ENCODE measurements at places on chromosomes 11 and 22. TPM values are rescaled to one million over a fixed set of nuclear protein-coding genes. Genes with fewer than 3 reads are reported as not detected.

Gene YAP1
- 158 TPM for total RNA-seq

Gene BTG4
- not detected for total RNA-seq

Gene MGAT3
- 0.87 TPM for total RNA-seq

Gene KCNK4
- total RNA-seq, result 0.36 TPM

DNA sequence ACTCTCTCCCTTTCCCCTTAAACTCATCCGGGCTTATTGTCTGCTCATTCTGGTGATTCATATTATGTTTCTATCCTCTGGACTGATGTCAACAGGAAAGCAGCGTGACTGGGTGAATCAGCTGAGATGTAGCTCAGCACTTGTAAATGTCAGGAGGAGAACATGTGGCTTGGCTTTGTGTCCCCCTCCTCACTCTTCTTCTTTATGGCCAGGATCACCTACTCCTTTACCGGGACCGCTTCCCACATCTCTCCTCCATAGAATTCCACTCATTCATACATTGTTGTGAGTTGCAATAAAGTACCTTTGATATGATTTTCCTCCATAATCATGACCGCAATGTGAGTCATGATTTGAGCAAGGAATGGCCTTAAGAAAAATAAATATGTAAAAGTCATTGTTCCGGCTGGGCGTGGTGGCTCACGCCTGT is 15.8 kb upstream of the SYN3 start:
- no peaks in the 10 kb centered on the region for H3K4me1 ChIP-seq
- no peaks in the 10 kb centered on the region for H3K27me3 ChIP-seq
- DNase-seq, result no peak

DNA sequence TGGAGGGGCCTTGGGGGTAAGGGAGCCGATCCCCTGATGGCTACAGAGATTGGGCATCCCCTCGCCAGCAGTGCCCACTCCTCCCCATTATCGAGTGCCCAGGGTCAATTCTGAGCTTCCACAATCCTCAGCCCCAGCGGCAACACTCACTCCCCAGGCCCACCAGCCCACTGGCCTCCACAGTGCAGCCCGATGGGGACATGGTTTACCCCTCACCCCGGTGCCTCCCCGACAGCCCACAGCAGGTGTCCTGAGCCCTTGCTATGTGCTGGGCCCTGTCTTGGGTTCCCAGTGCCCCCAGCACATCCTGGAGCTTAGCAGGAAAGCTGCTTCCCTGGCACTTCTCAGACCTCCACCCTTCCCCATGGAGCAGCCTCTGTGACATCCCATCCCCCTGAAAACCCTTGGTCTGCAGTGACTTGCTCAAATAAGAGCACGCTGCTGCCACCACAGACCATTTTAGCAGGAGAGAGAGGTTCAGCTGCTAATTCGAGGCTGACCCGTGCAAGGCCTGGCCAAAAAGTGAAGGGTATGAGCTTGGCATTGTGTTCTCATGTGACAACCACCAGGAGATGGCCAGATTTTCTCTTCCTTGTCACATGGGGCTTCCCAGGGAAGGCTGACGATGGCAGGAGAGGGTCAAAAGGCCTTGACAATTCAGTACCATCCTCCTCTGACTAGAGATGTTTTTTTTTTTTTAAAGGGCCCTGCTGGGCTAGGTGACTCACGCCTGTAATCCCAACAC is 23.6 kb downstream of the KCNJ4 start:
- peaks cover 9% of the 10 kb centered on the region for H3K27me3 ChIP-seq
- no peak overlapping the region for H3K4me3 ChIP-seq
- no peaks in the 10 kb centered on the region for H3K36me3 ChIP-seq
- DNase-seq, result no peak
- no peak overlapping the region for H3K27ac ChIP-seq

DNA sequence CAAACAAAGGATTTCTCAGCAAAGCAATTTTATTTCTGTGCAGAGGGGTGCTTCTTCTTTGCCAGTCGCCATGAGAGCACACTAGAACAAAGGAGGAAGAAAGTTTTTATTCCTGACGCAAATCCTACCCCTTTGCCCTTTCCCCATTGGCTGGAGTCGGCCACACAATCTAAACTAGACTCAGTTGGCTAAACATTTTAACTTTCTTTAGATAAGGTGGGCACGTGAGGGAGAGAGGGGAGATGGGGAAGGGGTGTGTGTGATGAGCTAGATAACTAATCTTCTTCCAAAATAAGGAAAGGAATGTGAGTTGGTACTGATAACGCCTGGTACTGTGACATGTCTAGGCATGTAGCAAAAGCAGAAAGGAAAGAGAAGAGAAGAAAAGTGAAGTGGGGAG is 626 bp downstream of the TRIM22 start:
- peaks cover 1% of the 10 kb centered on the region for H3K27me3 ChIP-seq
- peaks cover 35% of the 10 kb centered on the region for H3K36me3 ChIP-seq
- H3K4me1 ChIP-seq, result peaks cover 24% of the 10 kb centered on the region
- H3K4me3 ChIP-seq, result no peak overlapping the region
- H3K27ac ChIP-seq, result no peak overlapping the region
- no peak for DNase-seq

DNA sequence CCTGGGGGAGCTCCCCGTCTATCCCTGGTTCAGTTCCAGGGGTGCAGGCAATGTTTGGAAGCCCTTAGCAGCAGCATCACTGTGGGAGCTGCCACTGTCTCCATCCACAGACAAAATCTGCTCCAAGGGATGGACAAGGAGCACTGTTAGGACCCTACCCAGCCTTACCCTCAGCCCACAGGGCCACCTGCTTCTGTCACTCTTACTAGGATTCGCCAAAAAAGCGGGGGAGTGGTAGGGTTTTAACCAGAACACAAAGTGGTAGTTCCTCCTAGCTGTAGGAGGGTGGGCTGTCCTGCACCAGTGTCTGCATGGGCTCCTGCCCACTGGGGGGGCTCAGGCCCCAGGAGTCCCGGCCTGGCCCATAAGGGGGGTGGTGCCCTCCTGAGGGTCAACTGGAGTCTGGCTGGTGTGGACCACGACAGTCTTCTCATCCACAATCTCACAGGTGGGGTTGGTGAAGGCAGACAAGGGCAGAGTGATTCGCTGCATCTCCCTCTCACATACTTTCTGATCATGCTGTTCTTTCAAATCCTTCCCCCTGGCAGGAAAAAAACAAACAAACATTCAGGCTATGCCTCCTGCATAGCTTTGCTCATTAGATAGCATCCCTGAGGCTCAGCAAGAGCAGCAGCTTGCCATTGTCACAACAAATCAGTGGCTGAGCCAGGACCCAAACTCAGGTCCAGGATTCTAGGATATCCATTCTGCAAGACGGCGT is 9.4 kb downstream of the PIK3IP1 start:
- peaks cover 48% of the 10 kb centered on the region for H3K4me1 ChIP-seq
- H3K4me3 ChIP-seq, result peak overlapping the region; percentile 15
- DNase-seq, result no peak
- peaks cover 46% of the 10 kb centered on the region for H3K36me3 ChIP-seq

GRCh38 chr22:40070701-40071100 is 75.9 kb downstream of the FAM83F start:
- DNase-seq, result no peak
- no peaks in the 10 kb centered on the region for H3K36me3 ChIP-seq
- no peak overlapping the region for H3K4me3 ChIP-seq
- H3K27me3 ChIP-seq, result no peaks in the 10 kb centered on the region
- no peaks in the 10 kb centered on the region for H3K4me1 ChIP-seq
- no peak overlapping the region for H3K27ac ChIP-seq

DNA sequence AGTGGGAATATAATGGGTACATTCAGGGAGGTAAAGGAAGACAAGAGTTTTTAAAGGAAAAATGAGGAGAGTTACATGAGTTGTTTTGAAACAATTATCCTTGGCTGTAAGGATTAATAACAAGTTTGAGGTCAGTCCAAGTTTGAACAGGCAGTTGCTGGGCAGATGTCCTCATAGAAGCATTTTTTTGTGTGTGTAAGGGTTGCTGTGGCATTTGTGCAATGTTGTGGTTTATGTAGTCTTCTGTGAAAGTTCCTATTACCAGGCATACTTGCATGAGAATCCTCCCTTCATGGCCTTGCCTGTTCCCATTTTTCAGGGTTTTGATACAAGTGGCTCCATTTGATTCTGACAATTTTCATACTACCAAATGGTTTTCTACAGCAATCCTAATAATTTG is 400.2 kb downstream of the KCNA4 start:
- DNase-seq, result no peak
- H3K4me1 ChIP-seq, result no peaks in the 10 kb centered on the region
- no peaks in the 10 kb centered on the region for H3K36me3 ChIP-seq
- no peaks in the 10 kb centered on the region for H3K27me3 ChIP-seq
- H3K27ac ChIP-seq, result no peak overlapping the region

- H3K27me3 ChIP-seq, result peaks cover 19% of the 10 kb centered on the region
- peak overlapping the region; percentile 61 for H3K27ac ChIP-seq
- peak; percentile 62 for DNase-seq
- peaks cover 21% of the 10 kb centered on the region for H3K36me3 ChIP-seq
Measured at GRCh38 chr11:61828629-61829407, 718 bp downstream of the FADS2 start.

DNA sequence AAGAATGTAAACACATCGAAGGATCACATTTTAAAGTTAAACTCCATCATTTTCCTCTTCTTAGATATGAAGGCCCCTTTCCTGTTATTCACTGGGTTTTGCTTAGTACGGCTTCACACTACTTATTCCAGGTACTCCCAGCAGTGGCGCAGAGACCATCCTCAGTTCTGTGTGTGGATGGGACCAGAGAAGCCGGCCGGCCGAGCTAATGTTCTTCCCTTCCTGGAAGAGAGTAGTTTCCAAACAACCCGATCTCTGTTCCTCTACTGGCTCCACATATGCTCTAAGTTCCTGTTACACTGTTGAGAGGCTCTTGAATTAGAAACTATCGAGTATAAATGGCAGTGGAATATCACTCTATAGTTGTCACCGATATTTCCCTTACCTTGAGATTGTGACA is 684 bp upstream of the NFRKB start:
- peak overlapping the region; percentile 87 for H3K4me3 ChIP-seq
- no peak overlapping the region for H3K27ac ChIP-seq
- H3K36me3 ChIP-seq, result peaks cover 7% of the 10 kb centered on the region
- peaks cover 24% of the 10 kb centered on the region for H3K4me1 ChIP-seq

DNA sequence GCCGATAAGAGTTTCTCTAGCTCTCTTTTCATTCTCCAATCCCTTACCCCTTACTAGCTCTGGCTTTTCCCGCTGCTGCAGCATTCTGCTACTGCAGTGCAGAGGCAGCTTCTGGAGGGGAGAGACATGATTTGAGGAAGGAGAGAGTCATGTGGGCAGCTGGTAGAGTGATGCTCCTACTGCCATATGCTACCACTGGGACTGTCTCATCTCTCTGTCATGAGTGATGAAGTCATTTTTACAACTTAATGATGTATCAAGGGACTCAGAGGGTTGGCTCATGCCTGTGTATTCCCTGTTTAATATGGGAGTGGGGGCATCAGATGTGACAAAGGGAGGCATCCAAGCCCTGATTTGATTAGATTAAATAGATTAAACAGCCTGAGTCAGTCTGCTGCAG is 11.3 kb downstream of the SLC17A6 start:
- no peak for DNase-seq
- peaks cover 2% of the 10 kb centered on the region for H3K27me3 ChIP-seq
- H3K4me1 ChIP-seq, result no peaks in the 10 kb centered on the region
- no peak overlapping the region for H3K4me3 ChIP-seq
- no peaks in the 10 kb centered on the region for H3K36me3 ChIP-seq

- no peak for DNase-seq
- H3K27me3 ChIP-seq, result peaks cover 25% of the 10 kb centered on the region
- no peaks in the 10 kb centered on the region for H3K36me3 ChIP-seq
- peaks cover 17% of the 10 kb centered on the region for H3K4me1 ChIP-seq
Measured at GRCh38 chr22:46028106-46028991, 51.4 kb upstream of the WNT7B start.
